ENCODE measurements at places on chromosomes 3 and 15. TPM values are rescaled to one million over a fixed set of nuclear protein-coding genes. Genes with fewer than 3 reads are reported as not detected.
A peak's percentile ranks its signal among the peaks of the same experiment; 100 is the strongest.

DNA sequence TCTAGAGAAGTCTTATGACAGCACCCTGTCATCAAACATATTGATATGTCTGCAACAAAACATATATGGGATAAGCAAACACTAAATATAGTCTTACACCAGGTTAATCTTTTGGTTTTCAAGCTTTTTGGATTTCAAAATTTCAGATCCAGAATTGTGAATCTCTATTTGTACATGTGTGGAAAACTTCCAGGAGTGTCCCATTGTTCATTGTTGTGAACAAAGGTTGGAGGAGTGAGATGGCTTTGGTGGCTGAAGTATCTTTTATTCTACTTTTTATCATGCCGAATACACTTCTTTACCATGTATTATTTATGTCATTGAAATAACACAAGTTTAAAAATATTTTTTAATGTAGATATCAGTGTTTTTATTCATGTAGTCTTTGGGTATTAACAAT is 5.9 kb upstream of the FHIT start:
- no peak for DNase-seq

GRCh38 chr15:41870689-41871081 is 23.2 kb downstream of the SPTBN5 start:
- no peak for DNase-seq

GRCh38 chr15:42858999-42859789 is 61.4 kb downstream of the TTBK2 start:
- DNase-seq, result no peak

DNA sequence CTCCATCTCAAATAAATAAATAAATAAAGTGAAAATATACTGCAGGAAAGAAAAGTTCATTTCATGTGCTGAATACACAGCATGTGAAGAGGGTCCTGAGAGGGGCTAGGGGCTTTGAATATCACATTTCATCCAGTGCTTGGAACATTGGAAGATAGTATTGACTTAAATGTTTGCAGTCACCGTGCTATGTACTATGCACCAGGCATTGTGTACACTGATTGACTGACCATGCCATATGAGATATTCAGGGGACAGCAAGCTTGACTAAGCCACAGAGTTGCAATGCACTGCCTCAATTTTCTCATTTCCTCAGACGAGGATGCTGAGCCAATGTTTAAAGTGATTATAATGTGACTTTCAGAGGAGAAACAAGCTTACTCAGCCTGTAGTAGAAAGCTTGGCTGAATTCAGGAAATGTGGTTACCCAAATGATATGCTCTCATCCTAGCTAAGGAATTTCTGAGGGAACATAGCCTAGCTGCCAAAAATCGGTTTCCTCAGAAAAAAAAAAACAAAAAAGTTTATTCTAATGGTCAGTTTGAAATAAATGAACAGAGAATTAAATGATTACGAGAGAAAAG is 557.9 kb downstream of the FGF12 start:
- DNase-seq, result no peak

- DNase-seq, result no peak
Measured at GRCh38 chr3:60363817-60364216, 887.4 kb downstream of the FHIT start.

GRCh38 chr3:149618151-149619123 is 39.4 kb downstream of the WWTR1 start:
- DNase-seq, result no peak

DNA sequence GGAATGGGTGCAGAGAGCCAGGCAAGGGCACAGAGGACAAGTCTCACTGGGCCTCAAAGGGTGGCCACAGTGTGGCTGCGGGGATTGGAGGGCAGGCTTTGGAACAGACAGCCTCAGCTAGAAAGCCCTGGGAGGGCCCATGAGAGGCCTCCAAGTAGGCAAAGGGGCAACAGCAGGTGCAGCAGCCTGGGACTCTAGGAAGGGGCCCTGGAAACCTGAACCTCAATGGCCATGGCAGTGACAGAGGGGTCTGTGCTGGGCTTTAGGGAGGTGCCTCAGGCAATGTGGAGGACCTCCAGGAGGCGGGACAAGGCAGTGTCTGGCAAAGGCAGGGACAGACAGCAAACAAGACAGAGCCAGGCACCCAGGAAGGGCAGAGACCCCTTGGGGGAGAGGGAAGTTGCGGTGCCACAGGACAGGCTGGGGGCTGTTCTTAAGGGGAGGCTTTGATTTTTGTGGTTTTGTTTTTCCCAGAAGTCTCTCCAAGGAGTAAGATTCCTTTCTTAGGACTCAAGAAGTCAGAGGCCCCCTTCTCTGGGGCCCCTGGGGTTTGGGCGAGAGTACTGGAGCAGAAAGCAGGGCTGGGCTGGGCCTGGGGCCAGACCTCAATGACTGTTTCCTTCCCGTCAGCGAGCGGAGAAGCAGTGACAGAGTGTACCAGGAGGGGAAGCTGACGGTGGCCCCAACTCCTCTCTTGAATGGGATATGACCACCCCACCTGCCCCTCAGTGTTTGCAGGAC is 9.7 kb downstream of the STOML1 start:
- DNase-seq, result no peak

- DNase-seq, result no peak
Measured at GRCh38 chr3:18423401-18424212, 1.5 kb downstream of the SATB1 start.

GRCh38 chr3:53114412-53115074 is 15.7 kb downstream of the RFT1 start:
- no peak for DNase-seq

DNA sequence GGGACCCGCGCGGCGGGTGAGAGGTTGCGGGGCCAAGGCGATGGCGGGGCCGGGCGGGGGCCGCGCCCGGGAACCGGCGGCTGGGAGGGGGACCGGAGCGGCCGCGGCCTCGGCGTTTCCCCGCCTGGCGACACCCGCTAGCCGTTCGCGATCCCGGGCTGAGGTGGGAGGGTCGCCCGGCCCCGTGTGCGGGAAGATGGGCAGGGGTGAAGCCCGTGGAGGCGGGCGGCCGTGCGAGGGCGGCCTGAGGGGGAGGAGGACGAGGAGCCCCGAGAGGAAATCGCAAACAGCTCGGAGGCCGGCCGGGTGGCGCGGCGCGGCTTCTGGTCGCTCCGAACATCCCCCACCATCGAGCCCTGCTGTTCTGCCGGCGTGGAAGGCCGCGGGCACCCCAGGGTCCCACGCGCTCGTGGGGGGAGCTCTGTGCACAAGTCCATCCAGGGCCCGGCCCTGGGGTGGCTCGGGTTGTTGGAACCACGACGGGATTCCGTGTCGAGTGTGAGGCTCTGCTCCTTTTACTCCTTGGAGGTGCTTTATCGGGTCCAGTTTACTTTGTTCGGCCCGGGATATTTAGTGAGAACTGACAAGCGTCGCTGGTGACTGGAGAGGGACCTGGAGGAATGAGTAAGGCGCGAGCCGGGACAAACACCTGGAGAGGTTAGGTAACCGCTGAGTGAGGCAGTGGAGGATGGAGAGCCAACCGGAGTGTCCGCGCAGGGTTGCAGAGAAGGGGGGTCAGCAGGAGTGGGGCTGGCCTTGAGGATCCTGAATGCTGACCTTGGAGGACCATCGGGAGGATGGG is 728 bp downstream of the CRTC3 start:
- DNase-seq, result no peak

GRCh38 chr3:129626744-129627349 is 20.4 kb upstream of the PLXND1 start:
- peak; percentile 90 for DNase-seq

GRCh38 chr3:193813501-193813830 is 220.5 kb downstream of the OPA1 start:
- no peak for DNase-seq

DNA sequence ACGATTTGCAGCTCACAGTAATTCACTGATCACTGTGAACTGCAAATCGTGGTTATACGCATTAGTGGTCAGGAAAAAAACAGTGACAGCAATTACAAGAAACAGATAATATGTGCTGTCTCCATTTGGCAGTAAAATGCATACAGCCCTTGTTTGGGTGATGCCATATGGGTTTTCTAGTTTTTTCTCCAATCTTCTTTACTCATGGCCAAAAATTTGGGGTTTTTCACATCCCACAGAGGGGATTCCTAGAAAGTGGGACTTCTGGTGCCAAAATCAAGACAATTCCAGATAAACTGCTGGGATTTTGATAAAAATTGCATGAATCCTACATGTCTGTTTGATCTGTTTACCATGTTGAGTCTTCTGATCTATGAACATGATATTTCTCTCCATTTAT is 15.6 kb downstream of the NDN start:
- no peak for DNase-seq

- no peak for DNase-seq
Measured at GRCh38 chr3:5014391-5014790, 35.2 kb downstream of the BHLHE40 start.

- DNase-seq, result no peak
Measured at GRCh38 chr15:68384451-68385239, 47.3 kb downstream of the ITGA11 start.

GRCh38 chr15:43294091-43294706 is 27.5 kb upstream of the TGM5 start:
- DNase-seq, result no peak

DNA sequence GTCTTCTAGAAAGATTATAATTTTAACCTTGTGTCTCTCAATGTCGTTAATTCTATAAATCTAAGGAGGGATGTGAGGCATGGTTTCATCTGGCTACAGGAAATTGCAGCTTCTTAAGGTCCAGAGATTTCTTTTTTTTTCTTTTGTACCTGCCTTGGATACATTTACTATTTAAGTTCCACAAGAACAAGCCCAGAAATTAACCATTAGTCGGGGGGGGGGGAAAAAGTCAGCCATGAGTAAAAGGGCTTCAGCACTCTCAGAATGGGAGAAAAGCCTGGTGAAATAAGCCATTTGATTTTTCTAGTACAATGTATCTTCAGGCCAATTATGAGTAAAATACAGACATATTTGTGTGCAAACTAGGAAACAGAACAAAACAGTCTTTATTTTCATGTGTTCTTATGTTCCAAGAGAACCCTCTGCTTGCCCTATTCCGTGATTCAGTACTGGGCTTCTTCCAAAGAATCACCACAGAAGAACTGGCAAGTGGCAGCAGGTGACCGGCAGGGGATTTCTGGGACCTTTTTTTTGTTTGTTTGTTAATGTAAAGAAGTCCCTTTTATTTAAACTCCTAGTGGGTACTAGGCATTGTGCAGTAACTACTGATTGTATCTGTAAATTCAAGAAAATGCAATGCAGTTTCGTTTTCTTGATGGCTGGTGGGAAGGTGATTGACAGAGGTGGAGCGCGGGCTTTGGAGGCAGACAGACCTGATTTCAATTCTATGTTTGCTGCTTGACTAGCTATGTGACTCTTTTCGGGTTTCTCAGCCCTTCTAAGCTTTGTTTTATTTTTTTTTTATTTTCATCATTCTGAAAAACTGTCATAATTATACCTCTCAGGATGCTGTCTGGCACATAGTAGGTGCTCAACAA is 82.5 kb downstream of the PEX5L start:
- no peak for DNase-seq

DNA sequence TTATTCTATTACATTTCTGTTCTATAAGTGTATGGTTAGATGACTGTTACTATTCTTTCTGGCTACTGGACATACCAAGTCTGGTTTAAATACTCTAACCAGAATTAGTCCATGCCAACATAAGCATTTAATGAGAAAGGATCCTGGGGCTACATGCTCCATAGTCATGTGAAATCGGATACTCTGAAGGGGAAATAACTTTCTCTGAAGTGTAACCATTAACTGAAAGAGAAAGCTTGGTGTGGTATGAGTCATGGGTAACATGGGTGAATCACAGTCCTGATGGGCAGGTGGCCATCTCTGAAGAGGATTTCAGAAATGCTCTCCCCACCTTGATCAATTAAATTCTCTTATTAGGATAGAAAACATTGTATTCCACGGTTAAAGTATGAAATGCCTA is 69.4 kb downstream of the FHIT start:
- no peak for DNase-seq

DNA sequence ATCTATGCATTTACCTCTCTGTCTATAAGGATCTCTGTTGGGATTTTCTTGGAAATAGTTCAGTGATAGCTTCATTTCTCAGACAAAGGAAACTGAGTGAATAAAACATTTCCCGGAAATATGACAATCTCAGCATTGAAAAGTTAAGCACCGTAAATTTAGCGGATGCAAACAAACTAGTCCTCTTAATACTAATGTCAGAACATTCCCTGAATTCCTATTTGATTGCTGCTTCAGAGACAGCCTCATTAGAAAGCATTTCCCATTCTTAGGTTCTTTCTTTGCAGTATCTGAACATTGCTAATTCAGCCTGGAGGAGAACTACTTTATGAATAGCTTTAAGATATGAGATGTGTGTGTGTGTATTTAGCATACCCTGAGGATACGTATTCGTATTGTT is 101.3 kb downstream of the NR2F2 start:
- DNase-seq, result no peak

GRCh38 chr15:47184003-47184907 is 533.0 kb upstream of the SEMA6D start:
- peak; percentile 85 for DNase-seq

GRCh38 chr15:76152197-76152596 is 92.4 kb downstream of the TMEM266 start:
- DNase-seq, result peak; percentile 70

DNA sequence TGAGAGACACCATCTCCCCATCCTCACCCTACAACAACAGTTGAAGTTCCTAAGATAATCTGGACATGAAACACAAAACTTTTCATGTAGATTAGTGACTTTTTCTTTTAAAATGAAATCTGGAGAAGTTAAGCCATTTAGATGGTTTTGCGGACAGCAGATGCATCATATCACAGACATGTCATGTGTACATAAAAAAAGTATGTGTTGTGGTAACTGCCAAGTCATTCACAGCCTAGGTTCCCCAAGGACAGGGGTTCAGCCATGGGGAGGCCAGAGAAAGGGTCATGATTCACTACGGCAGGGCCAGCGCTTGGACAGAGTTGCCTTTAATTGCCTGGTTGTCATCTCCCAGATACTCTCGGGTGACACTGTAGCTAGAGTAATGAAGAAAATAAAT is 163.2 kb downstream of the PDZRN3 start:
- no peak for DNase-seq

- DNase-seq, result no peak
Measured at GRCh38 chr3:99084156-99084555, 182.7 kb upstream of the DCBLD2 start.

GRCh38 chr3:133393204-133393603 is 6.7 kb upstream of the BFSP2 start:
- DNase-seq, result no peak

DNA sequence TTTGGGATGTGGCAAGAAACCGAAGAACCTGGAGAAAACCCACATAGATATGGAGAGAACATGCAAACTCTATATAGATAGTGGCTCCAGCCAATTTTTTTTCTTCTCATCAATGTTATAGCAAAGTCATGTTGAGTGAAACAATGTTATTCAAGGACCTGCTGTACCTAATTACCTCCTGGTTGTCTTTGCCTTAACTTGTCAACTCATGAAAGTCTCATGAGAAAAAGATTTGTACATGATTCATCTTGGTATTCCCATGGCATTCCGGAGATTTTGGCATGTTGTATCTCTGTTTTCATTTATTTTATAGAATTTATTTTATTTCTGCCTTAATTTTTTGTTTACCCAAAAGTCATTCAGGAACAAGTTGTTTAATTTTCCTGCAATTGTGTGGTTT is 303.8 kb upstream of the CDIN1 start:
- no peak for DNase-seq

CHST13 gene
- total RNA-seq, result not detected

CGNL1 gene
- total RNA-seq, result 7.1 TPM

FMN1 gene
- 4.8 TPM for total RNA-seq

PIERCE2 gene
- total RNA-seq, result 2.7 TPM

ABI3BP gene
- total RNA-seq, result 166 TPM
